ENCODE measurements at places on chromosomes 6 and 20.
A peak's percentile ranks its signal among the peaks of the same experiment; 100 is the strongest.

DNA sequence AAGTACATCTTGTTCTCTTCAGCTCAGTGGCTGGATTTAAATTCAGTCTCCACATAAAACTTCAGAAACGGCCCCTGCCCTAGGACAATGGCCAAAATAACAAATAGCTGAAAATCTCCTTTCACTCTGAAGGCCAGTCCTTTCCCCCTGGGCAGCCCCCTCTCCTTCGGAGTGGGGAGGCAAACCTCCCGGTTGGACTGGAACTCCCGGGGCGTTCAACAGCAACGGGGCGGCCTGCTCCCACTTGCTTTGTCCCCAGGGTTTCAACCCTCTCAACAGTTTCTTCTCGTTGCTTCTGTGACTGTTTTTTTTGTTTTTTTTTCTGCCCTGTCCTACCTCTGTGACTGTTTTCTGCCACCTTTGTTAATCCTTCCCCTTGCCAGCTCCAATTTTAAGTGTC, 102.6 kb upstream of the DUSP22 start:
- no peak for DNase-seq

DNA sequence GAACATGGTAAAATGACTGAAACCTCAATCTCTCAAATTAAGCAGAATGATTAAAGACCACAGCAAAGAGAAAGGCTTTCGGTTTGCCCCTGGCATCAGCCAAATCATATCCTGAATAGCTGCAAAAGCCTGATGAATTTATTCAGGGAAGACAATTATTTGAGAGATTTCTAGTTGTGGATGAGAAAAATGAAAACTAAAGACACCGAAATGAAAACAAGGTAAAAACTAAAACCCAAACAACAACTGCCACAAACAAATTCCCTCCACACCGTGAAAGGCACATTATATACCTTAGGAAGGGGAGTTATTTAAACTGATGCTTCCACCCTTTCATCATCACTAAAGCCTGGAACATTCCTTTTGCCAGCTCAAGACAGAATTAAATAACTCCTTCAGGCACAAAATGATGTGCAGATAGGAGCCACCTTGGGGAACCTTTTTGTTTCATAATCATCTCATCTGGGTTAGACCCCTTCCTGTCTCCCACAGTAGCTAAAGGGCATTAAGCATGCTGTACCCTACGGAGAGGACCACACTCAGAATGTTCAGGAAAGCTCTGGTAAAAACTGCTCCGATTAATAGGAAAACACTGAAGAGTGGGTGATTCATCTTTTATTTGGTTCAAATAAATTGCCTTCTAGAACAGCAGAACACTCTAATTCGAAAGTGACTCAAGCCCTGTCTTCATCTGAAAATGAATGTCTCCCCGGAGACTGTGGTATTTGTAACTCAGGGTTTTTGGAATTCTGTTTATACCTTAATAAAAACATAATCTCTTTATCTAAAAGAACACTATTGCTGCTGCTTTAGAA, 9.1 kb upstream of the ANKRD60 start:
- no peak for DNase-seq

DNA sequence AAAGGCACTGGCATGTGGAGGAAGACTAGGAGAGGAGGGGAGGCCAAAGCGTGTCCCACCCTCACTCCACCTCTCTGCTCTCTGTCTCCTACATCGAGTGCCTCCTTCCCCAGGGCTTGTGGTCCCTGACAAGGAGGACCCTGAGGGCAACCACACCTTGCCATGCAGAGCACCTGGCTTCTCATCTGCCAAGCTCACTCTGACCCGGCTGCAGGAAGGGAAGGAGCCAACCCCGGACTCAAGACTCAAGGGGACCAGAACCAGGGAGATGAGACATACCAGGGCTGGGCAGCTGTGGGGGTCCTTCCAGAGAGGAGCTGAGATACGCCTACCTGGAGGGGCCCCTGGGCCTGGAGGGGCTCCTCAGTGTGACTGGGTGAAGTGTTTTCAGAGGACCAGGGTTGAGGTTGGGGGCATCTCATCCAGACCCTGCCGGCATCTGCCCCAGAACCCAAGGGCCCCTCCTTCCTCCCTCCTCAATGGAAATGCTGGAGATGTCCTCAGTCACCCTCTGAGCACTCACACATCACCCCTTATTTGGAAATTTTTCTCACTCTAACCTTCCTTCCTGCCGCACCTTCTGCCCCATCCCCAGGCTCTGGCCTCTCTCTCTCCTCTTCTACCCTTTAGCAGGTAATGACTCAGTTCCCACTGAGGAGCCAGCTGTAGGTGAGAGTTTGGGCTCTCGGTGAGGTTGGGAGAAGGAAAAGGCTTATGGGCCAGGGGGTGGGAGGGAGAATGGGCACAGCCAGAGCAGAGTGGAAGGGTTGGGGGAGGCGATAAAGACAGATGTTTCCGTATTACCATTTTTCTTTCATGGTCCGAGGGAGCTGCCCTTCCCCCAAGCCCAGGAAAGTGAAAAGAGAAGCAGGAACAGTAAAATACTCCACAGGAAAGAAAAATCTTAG, 32.0 kb upstream of the POU5F1 start:
- DNase-seq: no peak

GRCh38 chr6:144377586-144378210, 92.6 kb downstream of the UTRN start:
- DNase-seq: no peak

DNA sequence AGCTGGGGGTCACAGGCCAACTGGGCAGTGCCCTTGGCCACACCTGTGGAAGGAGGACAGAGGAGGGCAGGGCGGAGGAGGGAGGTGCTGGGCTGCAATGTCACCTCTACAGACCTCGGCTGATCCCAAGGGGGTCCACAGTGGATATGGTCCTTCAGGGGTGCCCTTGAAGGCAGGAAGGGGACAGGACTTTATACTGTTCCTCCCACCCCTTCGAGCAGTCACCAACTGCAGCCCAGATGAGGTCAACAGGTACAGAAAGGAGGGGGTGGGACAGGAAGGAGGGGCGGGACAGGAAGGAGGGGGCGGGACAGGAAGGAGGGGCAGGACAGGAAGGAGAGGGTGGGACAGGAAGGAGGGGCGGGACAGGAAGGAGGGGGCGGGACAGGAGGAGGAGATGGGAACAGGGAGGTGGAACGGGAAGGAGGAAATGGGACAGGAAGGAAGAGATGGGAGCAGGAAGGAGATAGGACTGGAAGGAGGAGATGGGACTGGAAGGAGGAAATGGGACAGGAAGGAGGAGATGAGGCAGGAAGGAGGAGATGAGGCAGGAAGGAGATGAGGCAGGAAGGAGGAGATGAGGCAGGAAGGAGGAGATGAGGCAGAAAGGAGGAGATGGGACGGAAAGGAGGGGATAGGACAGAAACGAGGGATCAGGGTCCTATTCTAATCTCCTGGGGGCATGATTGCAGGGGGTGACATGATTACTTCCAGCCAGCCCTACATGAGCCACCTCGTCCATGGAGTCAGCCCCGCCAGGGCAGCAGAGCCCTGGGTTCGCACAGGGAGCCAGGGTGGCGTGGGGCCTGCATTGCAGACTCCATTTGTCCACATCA, 19.4 kb upstream of the MRGBP start:
- DNase-seq: no peak

DNA sequence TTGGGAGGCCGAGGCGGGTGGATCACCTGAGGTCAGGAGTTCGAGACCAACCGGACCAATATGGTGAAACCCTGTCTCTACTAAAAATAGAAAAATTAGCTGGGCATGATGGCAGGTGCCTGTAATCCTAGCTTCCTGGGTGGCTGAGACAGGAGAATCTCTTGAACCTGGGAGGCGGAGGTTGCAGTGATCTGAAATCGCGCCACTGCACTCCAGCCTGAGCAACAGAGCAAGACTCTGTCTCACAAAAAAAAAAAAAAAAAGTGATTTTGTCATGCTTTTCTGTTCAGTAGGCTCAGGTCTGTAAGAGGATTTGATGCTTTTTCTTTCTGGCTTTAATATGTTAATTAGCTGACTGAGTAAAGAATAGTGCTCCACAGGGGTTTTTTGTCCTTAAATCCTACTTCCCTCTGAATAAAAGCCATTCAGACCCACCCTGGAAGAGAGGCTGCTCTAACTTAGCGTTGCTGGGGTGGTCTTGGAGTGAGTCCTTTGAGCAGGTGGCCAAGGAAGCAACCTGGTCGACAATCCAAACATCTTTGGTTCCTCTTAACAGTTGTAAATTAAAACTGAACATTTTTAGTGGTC, 19.0 kb downstream of the MCM8 start:
- no peak for DNase-seq

DNA sequence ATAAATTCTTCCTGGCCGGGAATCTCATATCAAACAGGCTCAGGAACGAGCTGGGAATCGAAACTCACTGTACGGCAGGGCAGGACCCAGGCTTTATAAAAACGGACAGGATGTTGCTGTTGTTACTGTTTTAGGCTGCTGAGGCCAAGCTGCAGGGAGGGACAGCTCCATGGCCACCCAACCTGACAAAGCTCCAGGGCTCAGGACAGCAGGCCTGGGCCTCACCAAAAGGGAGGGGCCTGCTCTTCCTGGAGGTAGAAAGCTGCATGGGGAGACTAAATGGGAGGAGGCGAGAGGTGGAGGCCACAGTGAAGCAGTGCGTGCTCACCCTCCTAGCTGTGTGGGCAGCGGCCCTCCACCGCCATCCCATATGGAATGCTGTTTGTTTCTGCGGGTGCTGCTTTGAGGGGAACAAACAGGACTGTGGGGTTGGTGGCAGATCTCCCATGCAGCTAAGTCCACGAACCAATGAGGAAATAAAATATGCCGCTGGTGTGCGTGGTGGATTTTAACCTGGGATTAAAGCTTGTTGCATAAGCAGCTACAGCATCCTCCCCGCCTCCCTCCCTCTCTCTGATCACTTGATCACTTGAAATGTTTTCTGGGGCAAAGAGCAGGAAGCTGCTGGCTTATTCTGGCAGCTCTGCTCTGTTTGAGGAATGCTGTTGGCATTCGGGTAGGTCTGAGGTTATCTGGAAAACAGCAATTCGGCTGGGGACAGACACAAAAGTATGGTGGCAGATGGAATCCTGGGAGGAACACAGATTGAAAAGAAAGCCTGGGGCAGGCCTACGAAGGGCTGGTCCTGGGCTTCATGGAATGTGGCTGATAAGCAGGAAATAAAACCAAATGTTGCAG, 2.4 kb upstream of the ZMYND8 start:
- DNase-seq: peak; percentile 86

DNA sequence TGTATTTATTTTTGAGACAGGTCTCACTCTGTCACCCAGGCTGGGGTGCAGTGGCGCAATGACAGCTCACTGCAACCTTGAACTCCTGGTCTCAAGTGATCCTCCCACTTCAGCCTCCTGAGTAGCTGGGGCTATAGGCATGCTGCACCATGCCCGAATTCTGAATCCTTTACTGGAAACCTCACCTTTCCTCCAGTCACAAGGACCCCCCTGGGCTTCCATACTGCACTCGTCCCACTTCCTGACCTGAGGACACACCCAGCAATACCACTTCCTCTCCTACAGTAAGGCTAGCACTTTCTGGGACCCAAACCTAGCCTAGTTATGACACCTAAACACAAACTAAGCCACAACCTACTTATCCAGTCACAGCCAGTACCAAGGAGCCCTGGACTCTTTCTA, 68.2 kb downstream of the FAM217A start:
- no peak for DNase-seq

DNA sequence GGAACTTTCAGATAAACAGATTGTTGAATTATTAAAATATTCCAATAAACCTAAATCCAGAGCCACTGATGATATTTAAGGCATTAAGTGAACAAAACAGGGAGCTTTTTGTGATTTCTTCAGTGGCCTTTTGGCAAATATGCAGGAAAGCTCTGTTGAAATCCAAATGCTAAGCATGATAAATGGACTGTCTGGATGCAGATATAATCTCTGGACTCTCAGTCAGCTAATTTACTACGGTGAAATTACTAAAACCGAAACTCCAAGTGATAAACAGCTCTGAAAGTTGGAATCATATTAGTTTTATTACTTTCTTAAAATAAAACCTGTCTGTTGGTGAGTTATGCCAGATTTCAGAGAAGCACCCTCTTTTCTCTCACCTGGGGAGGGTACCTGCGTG, 120.3 kb downstream of the IMPG1 start:
- no peak for DNase-seq

GRCh38 chr6:18527836-18528743, 140.9 kb downstream of the RNF144B start:
- DNase-seq: peak; percentile 20

DNA sequence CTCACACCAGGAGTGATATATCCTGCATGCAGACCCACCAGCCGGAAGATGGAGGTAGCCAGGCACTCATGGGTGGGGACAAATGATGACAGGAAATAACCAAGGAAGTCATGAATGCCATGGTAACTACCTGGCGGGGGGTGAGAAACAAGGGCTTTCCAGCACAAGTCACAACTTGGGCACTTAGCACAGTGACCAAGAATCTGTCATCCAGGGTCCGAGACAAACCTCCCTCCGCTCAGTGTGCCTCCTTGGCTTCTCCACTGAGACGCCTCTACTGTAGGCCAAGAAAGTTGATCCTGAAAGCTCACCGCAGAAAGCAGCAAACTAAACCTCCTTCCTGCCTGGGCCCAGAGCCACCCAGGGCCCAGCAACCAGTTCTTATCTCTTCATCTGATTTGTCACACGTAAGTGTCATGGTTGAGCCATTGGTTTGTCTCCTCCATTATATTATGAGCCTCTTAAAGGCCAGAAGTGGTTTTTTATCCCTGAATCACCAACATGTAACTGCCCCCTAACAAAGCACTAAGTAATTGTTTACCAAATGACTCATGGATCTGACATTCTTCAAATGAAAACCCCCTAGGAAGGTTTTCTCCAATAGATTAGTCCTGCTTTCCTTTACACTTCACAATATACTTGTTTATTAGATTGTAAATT, 84.3 kb upstream of the TAB2 start:
- peak; percentile 57 for DNase-seq

- DNase-seq: peak; percentile 65
Observed at GRCh38 chr6:5246141-5247097, 14.3 kb downstream of the LYRM4 start.

Measured in foreskin melanocyte (primary cell).